Aorta (tissue), 5 donors: ENCODE measurements at places on chromosomes 11 and 22. TPM values are rescaled to one million over a fixed set of nuclear protein-coding genes. Genes with fewer than 3 reads are reported as not detected.

Gene OR2AG1
- polyA plus RNA-seq = not detected

Gene HBB
- 26.3 TPM for polyA plus RNA-seq

Gene CDCA5
- polyA plus RNA-seq = 2.5 TPM

Gene ABCG4
- polyA plus RNA-seq = 0.75 TPM

Gene KCNJ1
- polyA plus RNA-seq = not detected

Gene BAIAP2L2
- polyA plus RNA-seq = 2.3 TPM

Gene OR5A1
- not detected for polyA plus RNA-seq

Gene PPP1R14B
- polyA plus RNA-seq = 145 TPM

Gene CDC45
- polyA plus RNA-seq = 1.3 TPM

Gene NLRP10
- not detected for polyA plus RNA-seq

Gene ACRV1
- not detected for polyA plus RNA-seq

Gene SERGEF
- 137 TPM for polyA plus RNA-seq

Gene CTSW
- 2.9 TPM for polyA plus RNA-seq

Gene TEX54
- not detected for polyA plus RNA-seq

Gene L3MBTL2
- 6.5 TPM for polyA plus RNA-seq

Gene TBX1
- polyA plus RNA-seq = 1.1 TPM

Gene FOLR2
- 8.8 TPM for polyA plus RNA-seq

Gene MPPED2
- 8.3 TPM for polyA plus RNA-seq

Gene APLNR
- polyA plus RNA-seq = 0.23 TPM

Gene PMM1
- polyA plus RNA-seq = 43.6 TPM

Gene RFPL2
- not detected for polyA plus RNA-seq

Gene FAM227A
- 0.56 TPM for polyA plus RNA-seq

Gene DNAJB7
- polyA plus RNA-seq = not detected

Gene CENATAC
- polyA plus RNA-seq = 10.3 TPM

Gene CD59
- polyA plus RNA-seq = 213 TPM

Gene TENM4
- polyA plus RNA-seq = 0.25 TPM

Gene OVOL1
- polyA plus RNA-seq = 3.9 TPM

Gene OR10D3
- not detected for polyA plus RNA-seq

Gene KAT5
- polyA plus RNA-seq = 120 TPM

Gene SLC37A4
- 8.5 TPM for polyA plus RNA-seq

Gene APOBEC3B
- not detected for polyA plus RNA-seq

Gene SLN
- polyA plus RNA-seq = not detected

Gene SCGB2A2
- 0.38 TPM for polyA plus RNA-seq

Gene NXPE4
- 1.9 TPM for polyA plus RNA-seq

Gene C1QTNF4
- 3.1 TPM for polyA plus RNA-seq

Gene P2RY6
- 2.5 TPM for polyA plus RNA-seq

Gene ARHGEF12
- polyA plus RNA-seq = 25.8 TPM
